ENCODE measurements at places on chromosomes 6 and 20.
A peak's percentile ranks its signal among the peaks of the same experiment; 100 is the strongest.

DNA sequence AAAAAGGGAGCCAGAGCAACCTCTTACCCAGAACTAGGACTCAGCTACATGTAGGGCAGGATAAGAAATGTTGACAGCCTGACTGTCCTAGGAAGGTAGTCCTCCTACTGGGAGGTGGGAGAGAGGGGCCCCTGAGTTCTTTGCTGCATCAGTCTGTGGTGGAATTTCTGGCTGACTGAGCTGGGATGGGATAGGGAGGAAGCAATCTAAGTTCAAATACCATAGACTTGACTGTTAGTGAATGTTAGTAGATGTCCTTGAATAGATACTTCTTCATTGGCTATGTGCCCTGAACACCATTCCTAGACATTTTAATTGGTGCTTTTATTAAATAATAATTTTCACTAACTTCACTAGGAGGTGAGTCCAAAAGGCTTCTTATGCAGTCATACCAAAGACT is 1343.6 kb upstream of the CITED2 start:
- DNase-seq, result no peak

- no peak for DNase-seq
Measured at GRCh38 chr6:7254980-7255835, 57.8 kb downstream of the SSR1 start.

DNA sequence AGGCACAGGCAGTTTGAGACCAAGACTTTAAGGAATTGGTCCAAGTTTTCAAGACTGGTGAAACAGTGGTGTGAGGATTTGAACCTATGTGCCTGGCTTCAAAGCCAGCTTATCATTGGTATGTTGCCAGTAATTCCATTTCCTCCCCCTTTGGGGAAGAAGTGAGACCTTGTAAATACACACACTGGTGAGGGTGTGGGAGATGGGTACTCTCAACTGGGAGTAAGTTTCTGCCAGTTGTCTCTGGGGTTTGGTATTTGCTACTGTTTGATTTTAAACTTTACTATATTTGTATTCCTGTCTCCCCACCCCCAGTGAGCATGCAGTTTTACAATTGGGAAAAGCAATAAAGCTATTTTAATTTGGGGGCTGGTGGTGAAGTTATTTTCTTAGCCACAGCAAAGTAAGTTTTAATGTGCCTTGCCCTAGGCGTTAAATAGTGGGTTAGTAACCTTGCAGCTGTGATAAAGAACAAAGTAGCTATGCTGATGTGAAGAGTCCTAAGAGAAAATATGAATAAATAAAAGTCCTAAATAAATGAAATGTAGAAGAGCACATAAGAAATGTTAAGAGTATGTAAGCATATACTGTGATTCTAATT is 31.0 kb downstream of the SNX9 start:
- DNase-seq, result no peak

DNA sequence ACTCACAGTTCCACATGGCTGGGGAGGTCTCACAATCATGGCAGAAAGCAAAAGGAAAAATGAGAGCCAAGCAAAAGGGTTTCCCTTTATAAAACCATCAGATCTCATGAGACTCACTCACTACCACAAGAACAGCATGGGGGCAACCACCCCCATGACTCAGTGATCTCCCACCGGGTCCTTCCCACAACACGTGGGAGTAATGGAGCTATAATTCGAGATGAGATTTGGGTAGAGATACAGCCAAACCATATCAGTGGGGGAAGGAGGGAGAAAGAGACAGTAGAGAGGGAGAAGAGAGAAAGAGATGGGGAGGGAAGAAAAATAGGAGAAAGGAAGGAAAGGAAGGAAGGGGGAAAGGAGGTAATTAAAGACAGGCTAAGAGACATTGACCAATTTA is 30.1 kb downstream of the GMDS start:
- peak; percentile 83 for DNase-seq
